ENCODE measurements at places on chromosomes 7 and 10.

GRCh38 chr10:16751244-16751643 lies 66.0 kb downstream of the RSU1 start:
- no peak for DNase-seq

DNA sequence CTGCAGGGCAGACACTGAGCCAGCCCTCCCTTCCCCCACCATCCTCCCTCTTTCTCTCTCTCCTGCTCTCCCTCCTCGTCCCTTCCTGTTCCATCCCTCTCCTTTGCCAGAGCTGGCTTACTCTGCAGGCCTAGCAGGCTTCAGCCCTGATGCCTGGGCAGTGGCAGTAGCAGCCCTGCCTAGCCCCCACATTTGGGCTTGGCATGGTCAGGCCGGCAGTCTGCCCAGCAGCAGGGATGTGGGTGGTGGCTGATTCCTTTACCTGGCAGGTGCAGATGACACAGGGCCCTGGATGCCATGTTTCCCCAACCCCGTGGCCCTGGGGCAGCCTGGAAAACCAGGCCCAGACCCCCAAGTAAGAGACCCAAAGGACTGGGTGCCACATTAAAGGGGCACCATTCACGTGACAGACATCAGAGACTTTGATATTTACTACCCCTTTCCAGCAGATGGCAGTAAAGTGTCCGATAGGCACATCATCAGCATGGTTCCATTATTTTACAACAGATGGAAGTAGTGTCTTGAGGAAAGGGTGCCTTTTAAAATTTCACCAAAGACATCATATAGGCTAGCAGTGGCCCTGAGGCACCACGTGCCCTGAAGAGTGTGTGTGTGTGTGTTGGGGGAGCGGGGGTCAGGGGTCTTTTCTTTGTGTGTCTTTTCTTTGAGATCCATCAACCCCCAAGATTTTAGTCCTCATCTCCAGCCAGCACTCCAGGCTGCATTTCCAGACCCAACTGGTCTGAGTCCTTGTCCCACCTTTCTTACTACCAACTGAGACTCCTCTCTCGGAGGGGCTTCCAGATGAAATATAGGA lies 5.9 kb downstream of the KCP start:
- DNase-seq, result no peak

DNA sequence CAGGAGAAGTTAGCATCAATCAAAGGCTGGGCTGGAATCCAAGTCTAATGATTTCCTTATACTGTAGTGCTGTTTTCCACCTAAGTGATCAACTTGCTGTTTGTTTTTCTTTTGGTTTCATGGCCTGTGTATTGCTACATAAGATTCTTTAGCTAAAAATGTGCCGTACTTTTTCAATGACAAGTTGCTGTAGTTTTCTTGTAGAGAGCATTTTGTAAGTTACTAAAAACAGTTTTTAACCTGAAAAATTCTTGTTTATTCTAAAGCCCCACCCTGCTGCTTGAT lies 1.3 kb downstream of the HELLS start:
- no peak for DNase-seq

- no peak for DNase-seq
Measured at GRCh38 chr7:120475994-120476393, 203.0 kb downstream of the KCND2 start.

DNA sequence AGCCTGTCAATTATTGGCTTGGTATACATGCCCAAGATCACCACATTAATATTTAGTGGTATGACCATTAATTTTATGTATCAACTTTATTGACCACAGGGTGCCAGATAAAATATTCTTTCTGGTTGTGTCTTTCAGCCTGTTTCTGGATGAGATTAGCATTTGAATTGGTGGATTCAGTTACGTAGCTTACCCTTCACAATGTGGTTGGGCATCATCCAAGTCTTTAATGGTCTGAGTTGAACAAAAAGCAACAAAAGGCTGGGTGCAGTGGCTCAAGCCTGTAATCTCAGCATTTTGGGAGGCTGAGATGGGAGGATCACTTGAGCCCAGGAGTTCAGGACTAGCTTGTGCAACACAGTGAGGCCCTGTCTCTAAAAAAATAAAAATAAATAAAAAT lies 702.2 kb upstream of the LRRTM3 start:
- DNase-seq, result no peak

DNA sequence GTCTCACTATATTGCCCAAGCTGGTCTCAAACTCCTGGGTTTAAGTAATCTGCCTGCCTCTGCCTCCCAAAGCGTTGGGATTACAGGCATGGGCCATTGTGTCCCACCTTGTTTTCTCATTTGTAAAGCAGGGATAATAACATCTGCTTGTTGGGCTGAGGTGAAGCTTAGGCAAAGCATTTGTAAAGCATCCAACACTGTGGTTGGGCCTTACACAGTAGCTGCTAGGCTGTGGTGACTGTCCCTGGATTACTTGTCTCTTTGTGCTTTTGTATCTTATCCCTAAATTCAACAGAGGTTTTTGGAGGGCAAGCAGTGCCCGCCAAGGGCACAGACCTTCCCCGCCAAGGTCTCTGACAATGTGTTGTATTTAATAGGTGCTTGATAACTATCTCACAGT lies 14.3 kb downstream of the HKDC1 start:
- no peak for DNase-seq

DNA sequence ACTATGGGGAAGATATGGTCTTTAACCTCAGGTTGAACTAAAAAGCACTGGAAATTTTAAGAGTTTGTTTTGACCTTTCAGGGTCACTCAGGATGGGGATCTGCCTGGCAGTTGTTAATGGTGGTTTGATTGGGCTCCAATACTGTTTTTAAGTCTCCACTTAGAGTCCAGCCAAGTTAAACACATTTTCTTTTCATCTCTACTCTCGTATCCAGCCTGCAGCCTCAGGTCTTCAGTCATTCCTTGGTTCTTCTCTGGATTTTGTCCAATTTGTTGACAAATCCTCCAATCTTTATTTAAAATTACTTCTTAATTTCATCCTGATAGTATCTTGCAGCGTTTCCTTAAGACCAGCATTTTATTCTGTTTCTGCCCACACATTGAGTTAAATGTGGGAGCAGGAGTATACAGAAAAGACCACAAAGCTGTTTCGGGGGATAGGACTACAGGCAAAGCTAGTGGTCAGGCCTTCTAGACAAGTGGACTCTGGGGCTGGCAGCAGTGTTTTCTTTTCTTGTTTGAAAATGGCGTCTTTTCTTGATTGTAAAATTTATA lies 133.2 kb upstream of the INHBA start:
- no peak for DNase-seq
